ENCODE measurements at places on chromosomes 6 and 20.
A peak's percentile ranks its signal among the peaks of the same experiment; 100 is the strongest.

DNA sequence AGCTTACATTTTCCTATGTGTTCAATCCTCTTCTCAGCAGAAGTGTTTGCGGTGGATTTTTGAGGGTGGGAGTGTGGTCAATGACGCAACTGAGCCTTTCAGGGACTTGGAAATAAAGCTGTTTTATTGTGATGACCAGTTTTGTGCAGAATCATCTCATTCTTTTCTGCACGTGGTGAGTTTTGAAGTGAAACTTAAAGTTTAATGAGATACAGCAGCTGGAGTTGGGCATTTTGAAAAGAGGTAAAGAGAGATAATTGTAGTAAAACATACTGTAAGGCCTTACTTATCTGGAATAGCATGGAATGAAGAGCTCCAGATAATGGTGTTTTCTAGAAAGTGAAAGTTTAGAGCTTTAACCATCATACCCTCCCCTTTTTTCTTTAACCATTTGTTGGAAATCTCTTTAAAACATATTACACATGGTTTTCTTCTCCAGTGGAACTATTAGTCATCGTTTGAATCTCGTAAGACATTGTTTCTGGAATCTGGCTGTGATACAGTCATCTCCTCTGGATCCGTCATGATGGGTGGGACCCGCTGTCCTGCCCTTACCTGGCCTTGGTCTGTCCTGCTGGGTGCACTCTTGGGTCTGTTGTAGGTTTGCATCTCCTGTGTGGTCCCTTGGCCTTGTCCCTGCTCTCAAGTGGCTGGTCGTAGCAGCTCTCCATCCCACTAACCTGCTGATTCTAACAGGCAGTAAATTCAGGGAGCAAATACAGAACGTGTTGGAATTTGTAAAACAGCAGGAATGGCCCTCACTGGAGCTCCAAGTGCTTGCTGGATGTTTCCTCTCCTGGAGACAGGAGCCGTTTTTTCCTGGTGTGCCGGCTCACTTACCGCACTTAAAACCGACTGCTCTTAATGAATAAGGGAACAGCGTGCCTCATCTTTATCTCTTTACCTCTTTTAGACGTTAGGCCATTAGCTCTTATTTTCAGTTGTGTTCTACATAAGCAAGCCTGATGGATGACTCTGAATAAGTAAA lies 29.8 kb downstream of the UST start:
- DNase-seq, result no peak

DNA sequence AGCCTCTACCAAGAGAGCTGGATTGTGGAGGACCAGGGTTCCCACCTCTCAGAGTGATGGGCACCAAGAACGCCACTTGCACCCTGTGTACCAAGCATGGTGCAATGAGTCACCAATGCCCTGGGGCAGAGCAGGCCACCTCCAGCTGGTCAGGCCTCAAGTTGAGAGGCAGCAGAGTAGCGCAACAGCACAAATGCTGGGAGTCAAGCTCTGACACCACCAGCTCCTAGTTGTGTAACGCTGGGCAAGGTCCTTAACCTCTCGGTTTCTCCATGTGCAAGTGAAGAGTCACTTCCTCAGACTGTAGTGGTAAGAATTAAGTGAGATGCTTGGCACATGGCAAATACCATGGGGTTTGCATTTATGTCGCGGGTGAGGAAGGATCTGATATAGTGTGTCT lies 25.6 kb downstream of the GFOD1 start:
- DNase-seq, result no peak

- DNase-seq, result peak; percentile 96
Measured at GRCh38 chr6:144190593-144190992, 40.3 kb downstream of the STX11 start.

GRCh38 chr20:46130534-46130933 lies 12.4 kb downstream of the CD40 start:
- DNase-seq, result no peak

GRCh38 chr6:3418496-3419060 lies 38.3 kb downstream of the SLC22A23 start:
- no peak for DNase-seq

GRCh38 chr20:46210672-46211330 lies 92.7 kb downstream of the CD40 start:
- DNase-seq, result no peak

DNA sequence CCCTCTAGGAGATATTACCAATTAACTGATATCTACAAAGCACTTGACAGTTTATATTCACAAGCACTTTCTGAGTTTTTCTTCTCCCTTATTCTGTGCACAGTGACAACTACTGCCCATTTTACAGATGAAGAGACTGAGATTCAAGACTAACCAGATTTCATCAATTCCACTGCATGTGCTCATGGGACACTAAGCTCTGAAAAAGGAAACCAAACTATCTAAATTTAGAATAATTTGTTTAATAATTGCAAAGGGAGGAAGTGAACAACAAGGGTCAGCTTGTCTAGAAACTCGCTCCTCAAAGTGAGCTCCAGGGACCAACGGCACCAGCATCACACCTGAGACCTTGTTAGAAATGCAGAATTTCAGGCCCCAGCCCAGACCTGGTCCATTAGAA lies 50.8 kb upstream of the MYLIP start:
- DNase-seq, result no peak

DNA sequence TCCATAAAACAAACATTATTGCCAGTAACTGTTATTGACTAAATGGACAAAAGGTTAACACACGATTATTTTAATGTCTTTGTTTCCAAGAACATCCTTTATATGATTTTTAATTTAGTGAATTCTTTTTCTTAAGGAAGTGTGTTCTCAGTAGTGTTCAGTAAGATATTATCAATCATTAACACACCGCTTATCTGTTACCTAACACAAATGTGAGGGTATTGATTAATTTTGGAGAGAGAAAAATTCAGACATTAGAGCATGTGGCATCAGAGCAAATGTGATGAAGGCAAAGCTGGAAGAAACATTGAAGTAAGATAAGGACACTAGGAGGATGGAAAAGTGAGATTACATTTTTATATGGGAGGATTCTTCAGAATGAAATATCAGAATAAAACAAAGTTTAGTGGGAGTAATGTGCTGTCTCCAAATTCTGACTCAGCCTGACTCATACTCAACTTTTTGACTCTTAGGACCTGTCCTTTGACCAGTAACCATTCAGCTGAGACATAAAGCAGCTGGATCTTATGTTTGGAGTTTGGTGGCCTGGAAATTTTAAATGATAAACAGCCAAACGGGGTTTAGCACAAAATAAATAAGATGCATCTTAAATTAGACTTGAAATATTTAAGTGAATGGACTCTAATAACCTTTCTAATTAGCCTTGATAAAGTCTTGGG lies 348.6 kb downstream of the CD109 start:
- DNase-seq, result no peak

DNA sequence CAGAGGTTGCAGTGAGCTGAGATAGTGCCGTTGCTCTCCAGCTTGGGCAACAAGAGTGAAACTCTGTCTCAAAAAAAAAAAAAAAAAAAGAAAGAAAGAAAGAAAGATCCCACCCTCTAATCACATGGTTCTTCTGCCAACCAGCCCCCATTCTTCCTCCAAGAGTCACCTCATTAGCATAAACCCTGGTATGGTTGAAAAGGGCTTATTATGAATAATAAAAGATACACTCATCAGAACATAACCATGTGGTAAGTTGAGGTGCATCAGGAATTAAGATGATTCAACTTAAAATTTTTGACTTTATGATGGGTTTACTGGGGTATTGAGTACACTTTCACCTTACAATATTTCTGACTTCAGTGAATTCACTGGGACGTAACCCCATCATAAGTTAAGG lies 793 bp upstream of the TRIM40 start:
- no peak for DNase-seq

- DNase-seq, result peak; percentile 47
Measured at GRCh38 chr6:31794866-31795615, 511 bp downstream of the VARS1 start.

GRCh38 chr6:147874322-147874721 lies 365.8 kb downstream of the SAMD5 start:
- no peak for DNase-seq

DNA sequence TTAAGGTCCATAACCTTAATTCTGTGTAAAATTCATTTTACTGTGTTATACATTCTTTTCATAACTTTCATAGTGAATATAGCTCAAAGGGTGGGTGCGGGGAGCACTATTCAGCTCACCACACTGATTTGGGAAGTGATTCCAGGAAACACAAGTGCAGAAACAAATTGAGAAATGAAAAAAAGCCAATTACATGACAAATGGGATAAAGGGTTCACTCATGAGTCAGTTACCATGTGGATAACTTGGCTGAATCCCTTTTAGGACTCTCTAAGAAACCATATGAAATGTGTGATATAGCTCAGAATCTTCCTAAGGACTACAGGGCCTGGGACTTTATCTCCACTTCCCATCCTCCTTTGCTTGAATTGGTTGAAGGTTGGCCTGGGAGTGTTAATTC lies 3.1 kb upstream of the BTN2A1 start:
- no peak for DNase-seq

DNA sequence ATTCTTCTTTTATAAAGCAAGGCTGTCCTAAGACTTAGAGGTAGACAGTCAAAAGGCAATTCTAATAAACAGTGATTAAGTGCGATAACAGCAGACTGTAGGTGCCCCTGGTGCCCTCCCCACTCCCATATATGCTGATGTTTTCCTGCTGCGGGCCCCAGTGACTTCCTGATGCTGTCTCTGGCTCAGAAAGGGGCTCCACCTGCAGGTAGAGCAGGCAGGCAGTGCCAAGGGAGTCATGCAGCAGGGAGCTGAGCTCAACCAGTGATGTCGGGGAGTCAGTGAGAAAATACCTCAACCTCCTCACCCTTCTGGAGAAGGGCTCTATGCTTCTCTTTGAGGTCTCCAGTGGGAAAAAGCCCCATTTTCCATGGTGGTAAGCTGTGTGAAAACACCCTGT lies 126.7 kb upstream of the SSTR4 start:
- DNase-seq, result no peak

DNA sequence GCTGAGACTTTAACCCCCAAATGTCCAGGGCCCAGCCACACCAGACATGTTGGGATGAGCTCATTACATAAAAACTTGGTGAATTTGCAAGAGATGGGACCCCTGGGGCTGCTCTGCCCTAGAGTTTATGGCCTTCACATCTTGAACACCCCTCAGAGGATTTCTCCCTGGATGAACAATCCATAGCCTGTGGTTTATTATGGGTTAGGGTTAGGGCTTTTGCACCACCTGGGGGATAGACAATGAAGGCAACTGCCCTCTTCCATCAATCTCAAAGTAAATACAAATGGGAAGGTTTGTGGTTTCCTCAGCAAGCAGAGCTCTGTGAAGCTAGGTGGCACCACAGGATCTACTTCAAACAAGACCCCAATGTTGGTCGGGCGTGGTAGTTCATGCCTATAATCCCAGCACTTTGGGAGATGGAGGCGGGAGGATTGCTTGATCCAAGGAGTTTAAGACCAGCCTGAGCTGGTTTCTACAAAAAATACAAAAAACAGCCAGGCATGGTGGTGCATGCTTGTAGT lies 17.4 kb downstream of the SPINT3 start:
- no peak for DNase-seq

- no peak for DNase-seq
Measured at GRCh38 chr20:10724449-10725173, 50.8 kb upstream of the JAG1 start.

GRCh38 chr6:98669371-98669770 lies 165.0 kb upstream of the POU3F2 start:
- DNase-seq, result no peak

DNA sequence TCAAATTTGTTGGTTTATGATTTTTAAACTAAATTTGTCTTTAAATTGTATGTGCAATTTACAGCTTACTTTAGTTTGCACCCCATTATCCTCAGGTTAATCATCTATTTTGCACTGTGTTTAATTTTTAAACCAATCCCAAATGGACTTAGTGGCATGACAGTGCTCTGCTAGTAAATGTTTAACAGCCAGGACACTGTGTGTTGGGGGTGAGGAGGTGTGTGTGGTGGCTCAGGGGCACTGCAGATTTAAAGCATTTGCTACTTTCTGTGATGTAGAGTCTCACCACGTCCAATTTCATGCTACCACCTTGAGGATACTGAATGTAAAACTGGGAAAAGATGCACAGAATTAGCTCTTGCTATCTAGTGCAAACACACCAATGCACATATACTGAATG lies 225.7 kb downstream of the HAO1 start:
- no peak for DNase-seq

- no peak for DNase-seq
Measured at GRCh38 chr6:37723016-37723415, 25.3 kb upstream of the MDGA1 start.

GRCh38 chr6:111776236-111777221 lies 96.7 kb downstream of the FYN start:
- no peak for DNase-seq

GRCh38 chr6:36751091-36751490 lies 53.5 kb downstream of the RAB44 start:
- no peak for DNase-seq

GRCh38 chr6:24584382-24584720 lies 61.6 kb downstream of the KIAA0319 start:
- DNase-seq, result peak; percentile 18

GRCh38 chr6:73388800-73389512 lies 5.7 kb upstream of the DDX43 start:
- peak; percentile 63 for DNase-seq

DNA sequence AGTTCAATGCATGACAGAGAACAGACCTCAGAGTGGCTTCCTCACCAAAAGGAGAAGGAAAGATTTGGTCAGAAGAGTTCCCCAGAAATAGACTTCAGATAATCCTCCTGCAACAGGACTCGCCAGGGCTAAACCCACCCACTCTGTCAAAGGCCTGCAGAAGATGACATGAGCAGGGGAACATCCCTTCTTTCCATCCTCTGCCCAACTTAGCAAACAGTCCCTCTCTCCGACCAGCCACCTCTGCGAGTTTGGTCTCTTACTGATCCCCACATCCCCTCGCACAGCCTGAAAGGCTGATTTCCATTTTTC lies 7.5 kb downstream of the NFATC2 start:
- DNase-seq, result no peak

DNA sequence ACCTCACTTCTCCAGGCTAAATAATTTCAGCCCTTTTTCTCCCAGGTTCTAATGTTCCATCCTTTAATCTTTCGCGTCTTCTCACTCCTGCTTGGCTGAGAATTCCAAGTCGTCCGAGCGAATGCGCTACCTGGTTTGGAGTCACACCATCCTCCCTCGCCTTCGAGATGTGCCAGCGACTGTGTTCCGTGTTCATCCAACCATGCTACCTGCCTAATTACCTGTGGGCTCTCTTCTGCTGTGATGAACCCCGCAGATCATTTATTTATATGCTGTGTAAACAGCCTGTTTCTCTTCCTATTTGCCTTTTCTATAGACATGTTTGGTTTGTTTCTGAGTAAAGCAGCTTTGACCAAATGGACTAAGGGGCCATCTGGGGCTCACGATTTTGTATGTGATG lies 83.5 kb upstream of the TMEM181 start:
- no peak for DNase-seq

GRCh38 chr6:157412791-157413190 lies 31.8 kb downstream of the ZDHHC14 start:
- no peak for DNase-seq

GRCh38 chr6:123855506-123855905 lies 51.8 kb downstream of the NKAIN2 start:
- no peak for DNase-seq
